ENCODE measurements at places on chromosomes 2 and 18.

- peak; percentile 59 for DNase-seq
Measured at GRCh38 chr18:49663899-49664890, 102.3 kb downstream of the LIPG start.

DNA sequence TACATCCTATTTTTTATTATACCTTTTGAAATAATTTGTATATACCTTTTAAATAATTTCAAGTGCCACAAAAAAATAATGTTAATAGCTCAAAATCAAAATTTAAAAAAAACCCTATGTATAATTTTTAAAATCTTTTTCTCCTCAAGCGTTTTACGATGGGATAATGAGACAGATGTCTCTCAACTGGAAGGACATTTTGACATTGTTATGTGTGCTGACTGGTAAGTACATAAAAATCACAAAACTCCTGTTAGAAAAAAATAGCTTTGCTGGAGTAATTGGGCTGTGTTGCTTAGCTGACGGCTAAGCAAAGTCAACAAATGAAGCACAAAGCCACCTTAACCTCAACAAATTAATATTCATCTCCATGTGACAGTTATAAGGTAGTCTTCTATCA is 198.0 kb upstream of the SIX3 start:
- DNase-seq, result no peak

DNA sequence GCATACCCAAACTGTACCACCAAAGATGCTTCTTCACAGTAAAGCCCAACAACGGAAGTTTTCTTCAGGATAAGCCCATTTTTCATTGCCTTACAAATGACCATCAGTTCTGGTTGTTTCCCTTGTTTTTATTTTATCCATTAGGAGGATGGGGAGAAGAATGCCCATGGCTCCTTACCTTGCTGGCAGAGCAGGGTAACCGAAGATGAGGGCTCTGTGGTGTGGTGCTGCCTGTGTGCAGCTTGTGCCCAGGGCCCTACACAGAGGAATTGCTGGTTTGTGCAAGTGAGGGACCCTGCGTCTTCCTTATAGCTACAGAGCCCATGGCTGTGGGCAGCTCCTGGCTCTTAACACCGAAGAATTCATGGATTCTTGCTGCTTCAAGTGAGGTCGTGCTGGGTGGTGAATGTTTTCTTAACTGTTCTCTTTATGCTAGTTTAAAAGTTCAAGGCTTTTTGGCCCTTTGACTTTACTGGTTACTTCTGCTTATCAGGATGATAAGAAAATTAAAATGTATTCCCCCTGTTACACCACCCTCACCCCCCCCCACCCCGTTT is 110.6 kb downstream of the MAP4K4 start:
- no peak for DNase-seq

DNA sequence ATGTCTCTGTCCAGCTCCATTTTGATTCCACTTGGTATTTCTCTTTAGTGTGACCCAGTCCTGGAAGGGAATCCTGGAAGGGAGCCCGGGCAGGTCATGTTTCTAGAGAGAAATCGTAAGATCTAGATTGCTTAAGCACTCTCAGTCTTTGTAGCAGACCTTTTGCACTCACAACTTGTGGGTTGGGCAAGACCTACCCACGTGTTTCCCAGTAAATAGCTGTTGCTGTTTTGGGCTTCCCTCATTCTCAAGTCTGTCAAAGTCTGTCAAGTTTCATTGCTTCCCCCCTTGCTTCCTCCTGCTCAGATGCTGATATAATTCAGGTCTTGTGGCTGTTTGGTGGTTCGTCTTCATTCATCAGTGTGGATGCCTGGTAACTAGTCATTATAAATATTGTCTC is 17.4 kb upstream of the NEMP2 start:
- DNase-seq, result peak; percentile 58

DNA sequence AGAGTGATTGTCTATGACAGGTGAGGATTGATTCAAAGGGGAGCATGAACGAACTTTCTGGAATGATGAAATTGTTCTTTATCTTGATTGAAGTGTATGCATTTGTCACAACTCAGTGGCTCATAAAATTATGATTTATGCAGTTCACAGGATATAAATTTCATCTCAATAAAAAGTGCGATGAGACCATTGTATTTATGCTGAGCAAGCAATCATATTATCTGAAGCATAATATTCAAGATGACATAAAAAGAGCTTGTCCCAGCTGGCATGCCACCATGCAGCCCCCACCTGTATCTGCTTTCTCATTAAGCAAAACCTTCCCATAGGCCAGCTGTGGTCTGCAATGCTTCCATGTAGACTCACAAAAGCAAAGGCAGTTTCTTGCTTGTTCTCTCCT is 49.6 kb upstream of the TEX51 start:
- DNase-seq, result no peak

Measured in psoas muscle (tissue), 8 donors.